ENCODE measurements at places on chromosomes 6 and 20. TPM values are rescaled to one million over a fixed set of nuclear protein-coding genes. Genes with fewer than 3 reads are reported as not detected.
A peak's percentile ranks its signal among the peaks of the same experiment; 100 is the strongest.

- no peak for DNase-seq
Measured at GRCh38 chr20:3121271-3121911, 36.9 kb upstream of the AVP start.

DNA sequence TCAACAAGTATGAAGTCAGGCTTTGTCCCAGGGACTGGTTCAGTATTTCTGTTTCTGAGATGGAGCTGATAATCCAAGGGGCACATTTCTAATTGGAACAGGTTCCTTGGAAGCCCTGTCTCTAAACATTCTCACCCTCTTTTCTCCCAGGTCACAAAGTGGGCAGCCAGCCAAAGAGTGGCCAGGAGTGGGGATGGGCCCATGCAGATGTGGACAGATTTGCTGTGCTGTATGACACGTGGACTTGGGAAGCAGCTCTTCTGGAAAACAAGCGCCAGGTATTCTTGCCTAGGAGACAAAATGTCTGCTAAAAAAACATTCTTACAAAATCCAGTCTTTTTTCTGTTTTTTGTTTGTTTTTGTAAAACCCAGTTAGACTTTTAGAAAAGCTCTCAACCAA is 140.2 kb downstream of the CD164 start:
- DNase-seq = no peak

DNA sequence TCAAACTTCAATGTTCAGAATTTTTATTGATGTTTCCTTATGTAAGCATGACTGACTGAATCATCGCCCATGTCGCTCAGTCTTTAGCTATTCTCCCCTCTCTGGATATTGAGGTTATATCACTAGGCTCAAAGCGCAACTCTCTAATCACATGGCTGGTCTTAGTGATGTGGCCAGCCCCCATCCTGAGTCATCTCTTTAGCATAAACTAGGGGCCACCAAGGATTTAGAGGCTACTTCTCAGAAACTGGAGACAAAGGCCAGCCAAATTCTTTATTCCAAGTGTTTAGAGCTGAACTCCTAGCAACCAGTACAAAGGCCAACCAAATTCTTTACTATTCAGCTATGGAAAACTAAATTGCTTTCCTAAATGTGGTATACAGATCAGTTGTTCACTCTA is 61.4 kb downstream of the FAM135A start:
- no peak for DNase-seq

DNA sequence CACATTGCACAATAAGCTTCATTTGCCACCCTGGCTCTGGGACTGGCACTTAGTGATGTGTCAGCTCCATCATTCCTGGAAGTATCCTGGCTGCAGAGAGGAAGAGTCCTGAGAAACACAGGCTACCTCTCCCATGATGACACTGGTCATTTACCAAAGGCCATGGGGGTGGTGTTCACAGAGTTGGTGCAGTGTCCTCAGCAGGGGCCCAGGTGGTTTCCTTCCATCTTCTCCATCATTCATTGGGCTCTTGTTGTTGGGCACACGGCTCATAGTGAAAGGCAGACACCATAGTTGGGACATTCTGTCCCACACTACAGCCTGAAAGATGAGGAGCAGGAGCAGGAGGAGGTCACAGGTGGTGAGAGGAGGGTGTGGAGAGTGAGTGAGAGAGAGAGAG is 15.8 kb upstream of the CST1 start:
- DNase-seq = no peak

- DNase-seq = no peak
Measured at GRCh38 chr6:43669922-43670622, 17.5 kb downstream of the MRPS18A start.

DNA sequence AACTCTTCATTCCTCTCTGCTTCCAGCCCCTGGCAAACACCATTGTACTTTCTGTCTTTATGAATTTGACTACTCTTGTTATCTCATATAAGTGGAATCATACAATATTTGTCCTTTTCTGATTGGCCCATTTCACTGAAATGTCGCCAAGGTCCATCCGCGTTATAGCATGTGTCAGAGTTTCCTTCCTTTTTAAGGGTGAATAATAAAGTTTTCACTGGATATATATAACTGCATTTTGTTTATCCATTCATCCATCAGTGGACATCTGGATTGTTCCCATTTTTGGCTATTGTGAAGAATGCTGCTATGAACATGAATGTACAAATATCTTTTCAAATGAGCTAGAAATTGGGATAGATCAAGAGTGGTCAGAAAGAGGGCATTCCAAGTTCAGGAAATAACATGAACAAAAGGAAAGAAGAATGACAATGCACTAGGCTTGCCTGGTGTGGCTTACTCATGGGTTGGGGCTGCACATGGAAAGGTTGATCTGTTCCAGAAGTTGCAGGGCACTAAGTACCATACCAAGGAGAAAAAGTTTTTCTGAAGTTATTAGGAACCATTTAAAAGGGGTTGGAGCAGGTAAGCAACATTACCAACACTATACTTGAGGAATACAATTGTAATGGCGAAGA is 10.0 kb upstream of the L3MBTL3 start:
- DNase-seq = no peak

GRCh38 chr20:48474022-48474421 is 353.8 kb downstream of the PREX1 start:
- DNase-seq = no peak

DNA sequence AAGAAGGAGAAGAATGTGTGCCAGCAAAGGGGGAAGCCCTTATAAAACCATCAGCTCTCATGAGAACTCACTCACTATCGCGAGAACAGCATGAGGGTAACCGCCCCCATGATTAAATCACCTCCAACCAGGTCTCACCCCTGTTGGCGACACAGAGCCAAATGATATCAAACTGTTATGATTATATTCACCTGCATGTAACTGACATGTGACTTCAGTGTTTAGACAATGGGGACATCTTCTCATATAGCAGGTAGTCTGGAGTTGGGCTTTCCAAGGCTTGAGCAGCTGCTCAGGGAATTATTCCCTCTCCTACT is 115.2 kb downstream of the SASH1 start:
- no peak for DNase-seq

DNA sequence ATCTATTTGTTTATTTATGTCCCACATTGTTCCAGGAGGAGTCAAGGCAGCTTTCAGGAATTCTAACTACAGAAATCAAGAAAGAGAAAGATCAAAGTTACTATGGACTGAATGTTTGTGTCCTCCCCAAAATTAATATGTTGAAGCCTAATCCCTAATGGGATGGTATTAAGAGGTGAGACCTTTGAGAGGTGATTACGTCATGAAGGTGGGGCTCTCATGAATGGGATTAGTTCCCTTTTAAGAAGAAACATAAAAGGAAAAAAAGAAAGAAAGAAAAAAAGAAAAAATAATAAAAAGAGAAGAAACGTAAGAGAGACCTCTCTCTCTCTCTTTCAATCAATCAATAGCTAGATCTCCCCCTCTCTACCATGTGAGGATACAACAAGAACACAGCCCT is 44.7 kb upstream of the TOP1 start:
- DNase-seq = no peak

- peak; percentile 71 for DNase-seq
Measured at GRCh38 chr20:47150403-47151152, 205.9 kb downstream of the ZMYND8 start.

DNA sequence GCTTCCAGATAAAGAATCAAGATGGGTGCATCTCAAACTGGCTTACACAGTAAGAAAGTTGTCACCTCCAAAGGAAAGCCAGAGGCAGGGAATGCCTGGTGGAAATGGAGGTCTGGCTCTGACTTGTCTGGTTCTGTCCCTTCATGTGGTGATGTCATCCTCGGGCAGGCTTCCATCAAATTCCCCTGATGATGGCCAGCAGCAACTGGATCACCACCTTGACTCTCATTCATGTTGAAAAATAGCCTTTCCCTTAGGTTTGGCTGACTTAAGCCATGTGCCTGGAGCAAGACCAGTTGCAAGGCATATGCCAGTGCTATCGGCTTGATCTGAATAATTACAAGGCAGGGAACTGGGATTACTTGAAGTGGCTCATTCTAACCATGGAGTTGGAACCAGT is 28.8 kb downstream of the IMPG1 start:
- DNase-seq = no peak

GRCh38 chr6:44622555-44622954 is 235.0 kb downstream of the CDC5L start:
- no peak for DNase-seq

GRCh38 chr6:422433-423054 is 31.0 kb downstream of the IRF4 start:
- peak; percentile 76 for DNase-seq

- no peak for DNase-seq
Measured at GRCh38 chr6:82875573-82876185, 190.0 kb downstream of the UBE3D start.

GRCh38 chr6:118740372-118740771 is 89.0 kb upstream of the CEP85L start:
- no peak for DNase-seq

DNA sequence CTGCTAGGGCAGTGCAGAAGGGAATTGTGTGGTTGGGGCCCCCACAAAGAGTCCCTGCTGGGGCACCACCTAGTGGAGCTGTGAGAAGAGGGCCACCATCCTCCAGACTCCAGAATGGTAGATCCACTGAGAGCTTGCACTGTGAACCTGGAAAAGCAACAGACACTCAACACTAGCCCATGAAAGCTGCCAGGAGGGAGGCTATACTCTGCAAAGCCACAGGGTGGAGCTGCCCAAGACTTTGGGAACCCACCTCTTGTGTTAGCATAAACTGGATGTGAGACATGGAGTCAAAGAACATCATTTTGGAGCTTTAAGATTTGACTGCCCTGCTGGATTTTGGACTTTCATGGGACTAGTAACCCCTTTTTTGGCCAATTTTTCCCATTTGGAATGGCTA is 328.4 kb upstream of the KHDRBS2 start:
- no peak for DNase-seq

GRCh38 chr6:87237804-87238203 is 82.4 kb downstream of the ZNF292 start:
- no peak for DNase-seq

DNA sequence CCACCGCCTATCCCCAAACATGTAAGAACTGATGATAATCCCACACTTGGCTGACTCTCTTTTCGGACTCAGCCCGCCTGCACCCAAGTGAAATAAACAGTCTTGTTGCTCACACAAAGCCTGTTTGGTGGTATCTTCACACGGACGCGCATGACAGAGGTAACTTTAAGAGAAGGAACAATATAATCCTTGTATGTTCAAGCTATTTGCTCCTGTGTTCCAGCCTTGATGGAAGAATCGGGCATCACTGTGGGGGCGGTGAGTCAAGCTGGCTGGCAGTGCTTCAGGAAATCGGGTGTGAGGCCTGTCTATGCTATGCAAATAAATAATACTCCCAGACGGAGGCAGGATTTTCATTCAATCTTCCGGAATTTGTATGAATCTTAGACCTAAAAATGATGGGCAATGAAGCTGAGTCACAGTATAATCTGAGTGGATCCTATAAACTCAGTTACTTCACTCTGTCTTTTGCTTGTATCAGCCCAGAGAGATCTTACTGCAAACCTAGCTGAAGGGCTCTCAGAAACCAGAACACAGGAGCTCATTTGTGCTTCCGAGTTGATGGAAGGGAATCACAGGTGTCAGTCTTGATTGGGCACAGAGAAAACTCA is 45.2 kb upstream of the NT5E start:
- DNase-seq = peak; percentile 42

DNA sequence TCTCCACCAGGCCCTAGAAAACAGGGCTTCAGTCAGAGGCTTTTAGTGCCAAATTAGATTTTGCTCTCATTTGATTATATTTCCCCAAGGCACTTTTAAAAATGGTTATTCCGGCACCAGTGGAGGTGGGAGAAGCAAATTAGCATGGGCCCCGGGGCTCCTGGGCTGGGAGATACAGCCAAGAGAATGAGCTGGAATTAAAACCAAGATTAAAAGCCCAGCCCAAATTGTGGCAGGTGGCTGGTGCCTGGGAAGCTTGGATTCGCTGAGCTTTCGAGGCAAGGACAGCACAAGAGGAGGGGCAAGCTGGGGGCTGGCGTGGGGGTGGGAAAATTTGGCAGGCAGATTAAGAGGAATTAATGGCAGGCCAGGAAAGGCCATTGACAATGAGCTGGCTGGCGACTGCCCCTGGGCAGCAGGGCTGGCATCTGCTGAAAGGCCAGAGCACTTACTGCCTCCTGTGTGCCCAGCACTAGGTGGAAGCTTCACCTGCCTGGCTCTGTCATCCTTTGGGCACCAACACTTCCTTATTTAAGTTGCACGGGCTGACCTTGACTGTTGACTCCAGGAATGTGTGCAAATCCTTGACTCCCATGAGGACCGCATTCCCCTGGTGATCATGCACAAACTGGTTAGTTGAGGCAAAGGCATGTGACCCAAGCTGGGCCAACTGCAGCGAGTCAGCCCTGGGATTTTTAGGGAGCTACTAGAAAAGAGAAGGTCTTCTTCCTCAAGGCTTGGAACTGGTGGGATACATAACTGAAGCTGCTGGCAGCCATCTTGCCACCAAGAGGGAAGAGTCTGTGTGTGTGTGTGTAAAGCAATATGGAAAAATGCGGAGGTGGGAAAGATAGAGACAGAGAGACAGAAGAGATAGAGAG is 76.1 kb downstream of the SULF2 start:
- no peak for DNase-seq

DNA sequence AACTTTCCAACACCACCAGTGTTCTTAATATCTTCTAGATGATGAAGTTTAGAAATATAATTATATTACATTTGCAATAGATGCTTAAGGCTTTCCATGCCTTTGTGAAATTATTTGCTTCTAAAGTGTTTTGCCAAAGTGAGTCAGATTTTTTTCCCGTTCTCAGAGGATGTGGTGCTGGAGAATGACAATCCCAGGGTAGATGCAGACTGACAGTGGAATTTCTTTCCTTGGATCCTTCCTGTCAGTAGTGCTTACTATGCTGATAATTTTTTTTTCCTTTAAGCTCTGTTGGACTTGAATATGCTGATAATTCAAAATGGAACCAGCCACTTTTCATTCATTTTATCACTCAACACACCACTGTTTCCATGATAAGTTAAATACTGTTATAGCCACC is 59.9 kb upstream of the SOX4 start:
- DNase-seq = no peak

- DNase-seq = no peak
Measured at GRCh38 chr6:20660534-20660933, 126.3 kb downstream of the CDKAL1 start.

DNA sequence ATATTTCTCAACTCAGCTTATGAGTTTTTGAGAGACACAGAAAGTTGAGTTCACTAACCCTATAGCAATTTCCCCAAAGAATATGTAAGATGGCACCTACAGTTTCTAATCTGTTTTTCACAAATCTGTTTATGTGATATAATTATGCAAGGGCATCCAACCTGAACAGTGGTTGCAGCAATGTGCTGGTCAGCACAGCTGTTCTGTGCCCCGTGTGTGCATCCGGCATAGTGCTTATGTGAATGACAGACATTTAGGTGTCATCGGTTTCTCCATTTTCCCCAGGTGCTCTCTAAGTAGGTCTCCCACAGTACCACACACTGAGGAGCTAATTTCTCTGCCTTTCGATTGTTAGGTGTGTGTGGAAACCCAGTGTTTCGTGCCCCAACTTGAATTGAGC is 7.7 kb upstream of the BACH2 start:
- no peak for DNase-seq

GRCh38 chr6:170129691-170130171 is 161.1 kb downstream of the DLL1 start:
- DNase-seq = peak; percentile 25

The ECT2L gene
- 0.20 TPM for polyA plus RNA-seq

The PTK6 gene
- polyA plus RNA-seq = not detected

The HDGFL1 gene
- not detected for polyA plus RNA-seq

The BPIFB3 gene
- polyA plus RNA-seq = not detected

The RGL2 gene
- 36.4 TPM for polyA plus RNA-seq

The SLC44A4 gene
- polyA plus RNA-seq = 5.1 TPM

The SIRPG gene
- polyA plus RNA-seq = 1.0 TPM

The TBXT gene
- not detected for polyA plus RNA-seq

The LRFN2 gene
- 0.16 TPM for polyA plus RNA-seq

The SLC17A9 gene
- polyA plus RNA-seq = 1.2 TPM

The GTSF1L gene
- polyA plus RNA-seq = not detected

The OR2B6 gene
- not detected for polyA plus RNA-seq

The ANKEF1 gene
- polyA plus RNA-seq = 5.0 TPM

The RAB32 gene
- 16.2 TPM for polyA plus RNA-seq

Measured in adrenal gland (tissue), 19 donors.